ENCODE measurements at places on chromosomes 2 and 18.

DNA sequence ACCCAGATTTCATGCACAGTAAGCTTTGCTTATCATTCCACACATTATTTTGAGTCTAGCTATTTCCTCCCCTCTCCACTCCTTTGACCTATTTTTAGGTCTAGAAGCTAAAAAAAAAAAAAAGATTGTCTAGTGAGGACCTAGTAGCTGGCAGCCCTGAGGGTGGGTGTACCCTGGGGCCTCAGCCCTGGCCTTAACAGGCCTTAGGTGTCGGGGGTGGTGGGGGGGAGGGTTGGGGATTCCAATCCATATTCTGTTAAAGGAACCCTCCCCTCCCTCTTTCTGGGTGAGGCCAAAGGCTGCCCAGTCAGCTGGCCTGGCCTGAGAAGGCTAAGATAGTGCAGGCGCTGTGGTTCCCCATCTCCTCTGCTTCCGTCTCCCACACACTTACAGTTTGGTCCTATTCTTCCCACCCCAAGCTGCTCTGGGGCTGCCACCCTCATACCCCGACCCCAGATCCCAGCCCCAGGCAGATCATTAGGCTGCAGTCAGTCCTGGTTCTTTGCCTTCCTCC, 65.5 kb upstream of the HK2 start:
- no peak for DNase-seq

DNA sequence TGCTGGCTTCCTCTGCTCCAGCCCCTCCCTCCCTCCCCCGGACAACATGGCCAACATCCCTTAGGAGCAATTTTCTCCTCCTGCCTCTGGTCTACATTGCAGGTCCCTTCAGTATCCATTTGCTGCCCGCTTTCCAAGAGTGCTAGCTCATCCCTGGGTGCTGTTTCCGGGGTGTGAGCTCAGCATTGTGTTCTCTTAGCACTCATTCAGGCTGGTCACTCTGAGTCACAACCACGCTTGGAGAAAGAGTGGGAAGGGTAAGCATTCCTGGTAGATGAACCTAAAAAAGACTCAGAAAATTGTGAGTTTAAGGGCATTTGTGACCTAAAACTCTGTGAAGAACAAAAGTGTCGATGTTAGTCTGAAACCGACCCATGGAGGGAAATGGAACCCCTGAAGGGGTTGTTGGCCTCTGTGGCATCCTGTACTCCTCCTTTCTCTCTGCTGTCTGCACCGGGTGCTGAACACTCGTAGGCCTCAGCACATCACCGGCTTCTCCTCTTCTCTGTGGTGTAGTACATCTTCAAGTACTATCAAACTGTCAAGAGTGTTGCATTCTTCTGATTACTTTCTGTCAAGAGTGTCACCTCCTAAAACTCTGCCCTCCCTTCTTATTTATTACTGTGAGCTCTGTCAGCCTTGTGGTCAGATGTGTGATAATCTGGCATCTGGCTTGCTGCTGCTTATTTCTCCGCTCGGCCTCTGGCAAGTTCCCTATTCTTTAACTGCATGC, 73.0 kb downstream of the CTNNA2 start:
- no peak for DNase-seq

DNA sequence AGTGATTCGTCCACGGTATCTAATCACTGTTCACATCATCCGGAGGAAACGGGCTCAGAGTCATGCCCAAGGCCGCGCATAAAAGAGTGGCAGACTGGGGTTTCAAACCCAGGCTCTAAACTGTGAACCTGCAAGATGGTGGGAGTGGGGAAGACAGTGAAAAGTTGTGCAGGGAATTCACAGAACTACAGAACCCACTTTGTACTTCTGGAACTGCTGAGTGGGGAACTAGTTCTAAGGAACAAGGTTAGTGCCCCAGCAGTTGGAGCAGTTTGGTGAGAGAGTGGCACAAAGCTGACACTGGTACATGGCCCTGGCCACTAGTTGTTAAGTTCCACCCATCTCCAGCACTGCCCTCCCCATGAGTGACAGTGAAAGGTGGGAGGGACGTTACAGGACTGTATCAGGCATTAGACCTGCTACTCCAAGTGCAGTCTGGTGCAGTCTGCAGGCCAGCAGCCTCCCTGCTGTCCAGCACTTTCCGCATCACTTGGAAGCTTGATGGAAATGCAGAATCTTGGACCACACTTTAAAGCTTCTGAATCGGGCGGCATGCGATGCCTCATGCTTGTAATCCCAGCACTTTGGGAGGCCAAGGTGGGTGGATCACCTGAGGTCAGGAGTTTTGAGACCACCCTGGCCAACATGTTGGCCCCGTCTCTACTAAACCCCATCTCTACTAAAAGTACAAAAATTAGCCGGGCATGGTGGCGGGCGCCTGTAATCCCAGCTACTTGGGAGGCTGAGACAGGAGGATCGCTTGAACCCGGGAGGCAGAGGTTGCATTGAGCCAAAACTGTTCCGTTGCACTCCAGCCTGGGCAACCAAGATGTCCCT, 47.3 kb downstream of the C2orf42 start:
- DNase-seq: no peak

DNA sequence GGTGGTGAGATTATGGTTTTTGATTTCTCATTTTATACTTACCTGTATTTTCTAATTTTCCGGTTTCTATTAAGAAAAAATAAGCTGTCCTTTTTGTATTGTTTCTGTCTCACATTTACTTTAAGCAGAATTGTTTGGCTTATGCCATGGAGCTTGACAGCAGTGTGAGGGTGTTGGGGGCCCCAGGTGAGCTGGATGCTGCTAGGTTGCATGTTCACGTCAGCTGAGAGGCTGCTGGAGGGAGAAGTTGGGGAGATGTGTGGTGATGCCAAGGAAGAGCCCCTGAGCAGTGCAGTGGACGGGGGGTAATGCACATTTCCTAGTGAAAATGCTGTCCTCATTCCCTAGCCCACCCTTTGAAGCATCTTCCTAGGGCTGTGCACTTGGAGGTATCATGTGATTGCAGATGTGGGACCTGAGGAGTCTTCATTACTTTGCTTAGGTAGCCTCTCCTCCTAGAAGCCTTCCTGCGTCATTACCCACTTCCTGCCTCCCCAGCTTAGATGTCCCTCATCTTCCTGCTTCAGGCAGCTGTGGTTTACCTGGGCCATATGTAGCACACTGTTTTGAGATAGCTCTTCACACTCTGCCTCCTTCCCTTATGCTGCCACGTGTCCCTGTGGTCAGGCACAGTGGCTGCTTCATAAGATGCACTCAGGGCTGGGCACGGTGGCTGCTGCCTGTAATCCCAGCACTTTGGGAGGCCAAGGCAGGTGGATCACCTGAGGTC, 16.2 kb downstream of the ATG16L1 start:
- DNase-seq: no peak

DNA sequence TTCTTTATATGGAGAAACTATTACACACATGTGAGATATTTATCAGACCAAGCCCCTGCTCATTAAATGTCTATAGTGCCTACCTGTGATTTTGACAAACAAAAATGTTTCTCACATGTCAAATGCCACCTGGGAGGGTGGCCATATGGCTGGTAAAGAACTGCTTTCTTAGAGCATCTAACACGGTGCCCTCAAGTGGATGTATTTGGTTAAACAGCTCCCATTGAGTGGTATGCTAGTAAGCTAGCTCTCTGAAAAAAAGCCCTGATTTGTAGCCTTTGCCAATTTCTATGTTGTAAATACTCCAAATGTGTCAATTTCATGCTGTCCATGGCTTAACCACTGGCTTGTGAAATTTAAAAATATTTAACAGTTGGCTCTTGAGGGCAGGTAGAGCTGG, 94.6 kb downstream of the PMAIP1 start:
- DNase-seq: no peak

DNA sequence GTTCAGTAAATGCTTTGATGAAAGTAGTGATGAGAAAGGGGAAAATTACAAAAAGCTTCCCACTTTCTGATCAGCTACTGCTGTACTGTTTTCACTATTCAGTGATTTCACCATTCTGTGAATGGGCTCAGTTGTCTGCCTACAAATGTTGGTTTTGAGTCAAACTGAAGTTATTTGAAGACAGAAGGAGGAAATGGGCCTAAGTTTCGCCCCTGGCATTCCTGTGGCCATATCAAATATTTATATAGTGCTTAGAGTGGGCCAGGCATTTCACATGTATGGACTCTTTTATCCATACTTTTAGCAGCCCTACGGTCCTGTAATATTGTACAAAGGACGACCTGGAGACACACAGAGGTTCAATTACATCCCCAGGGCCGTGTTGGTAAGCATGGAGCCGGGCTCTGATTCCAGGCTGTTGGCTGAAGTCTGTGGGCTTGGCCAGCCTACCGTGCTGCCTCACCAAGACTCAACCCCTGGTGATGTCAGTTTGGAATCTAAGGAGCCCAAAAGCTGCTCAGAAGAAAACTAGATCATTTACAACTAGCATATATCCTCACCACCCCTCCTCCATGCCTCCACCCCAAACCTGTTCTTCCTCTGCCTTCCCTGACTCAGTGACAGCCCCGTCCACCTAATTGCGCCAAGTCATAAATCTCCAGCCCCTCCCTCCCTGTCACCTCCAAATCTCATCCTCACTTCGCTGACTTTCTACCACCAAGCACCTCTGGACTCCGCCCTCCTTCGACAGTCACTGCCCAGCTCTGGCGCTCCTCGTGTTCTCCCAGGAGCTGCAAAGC, 10.1 kb upstream of the GRHL1 start:
- no peak for DNase-seq

DNA sequence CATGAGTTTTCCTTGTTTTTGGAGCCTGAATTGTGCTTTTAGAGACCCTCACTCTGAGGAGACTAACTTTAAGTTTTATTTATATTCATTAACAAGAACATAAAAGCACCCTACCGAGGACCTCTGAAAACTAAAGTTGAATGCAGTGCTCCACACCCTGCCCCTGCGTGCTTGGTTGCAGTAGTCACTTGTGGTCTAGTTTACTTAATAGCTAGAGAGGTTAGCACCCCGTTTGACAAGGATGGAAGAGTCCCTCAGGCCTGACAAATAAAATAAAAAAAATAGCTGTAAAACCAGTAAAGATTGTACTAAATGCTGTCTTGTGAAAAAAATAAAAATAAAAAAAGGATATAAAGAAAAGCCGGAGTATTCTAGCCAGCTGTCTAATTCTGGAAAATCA, 395.2 kb downstream of the MTX2 start:
- no peak for DNase-seq

All from frontal cortex (tissue), 4 donors.